ENCODE measurements at places on chromosomes 6 and 20.

DNA sequence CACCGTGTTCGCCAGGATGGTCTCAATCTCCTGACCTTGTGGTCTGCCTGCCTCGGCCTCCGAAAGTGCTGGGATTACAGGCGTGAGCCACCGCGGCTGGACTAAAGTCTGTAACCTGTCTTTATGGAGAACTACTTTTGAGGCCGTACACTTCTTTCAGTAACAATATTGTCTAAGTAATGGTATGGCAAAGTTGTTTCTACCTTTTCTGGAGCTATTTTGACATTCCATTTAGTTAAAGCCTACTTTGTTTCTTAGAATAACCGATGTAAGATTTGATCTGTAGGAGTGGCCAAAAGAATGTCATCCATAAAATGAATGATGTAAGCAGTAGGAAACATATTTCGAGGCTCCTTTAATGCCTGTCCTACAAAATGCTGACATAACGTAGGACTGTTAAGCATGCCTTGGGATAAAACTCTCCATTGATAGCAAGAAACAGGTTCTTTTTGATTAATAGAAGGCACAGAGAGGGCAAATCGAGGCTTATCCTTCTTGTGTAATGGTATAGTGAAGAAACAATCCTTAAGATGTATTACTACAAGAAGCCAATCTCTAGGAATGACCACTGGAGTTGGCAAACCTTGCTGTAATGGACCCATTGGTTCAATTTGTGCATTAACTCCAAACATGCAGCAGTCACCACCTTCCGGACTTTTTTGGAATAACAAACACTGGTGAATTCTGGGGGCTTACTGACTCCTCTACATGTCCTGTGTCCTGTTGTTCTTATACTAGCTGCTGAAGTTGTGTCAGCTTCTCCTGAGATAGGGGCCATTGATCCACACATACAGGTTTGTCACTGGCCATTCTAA lies 35.9 kb downstream of the HLA-DRA start:
- DNase-seq = no peak

- peak; percentile 34 for DNase-seq
Observed at GRCh38 chr20:60055740-60056139, 97.5 kb downstream of the CDH26 start.

GRCh38 chr6:40755046-40755681 lies 168.0 kb upstream of the LRFN2 start:
- DNase-seq = peak; percentile 63

GRCh38 chr6:56744528-56744927 lies 101.8 kb upstream of the DST start:
- no peak for DNase-seq

- DNase-seq = no peak
Observed at GRCh38 chr20:63959699-63960075, 3.5 kb upstream of the UCKL1 start.

- DNase-seq = peak; percentile 32
Observed at GRCh38 chr20:31839782-31840487, 5.5 kb downstream of the FOXS1 start.

DNA sequence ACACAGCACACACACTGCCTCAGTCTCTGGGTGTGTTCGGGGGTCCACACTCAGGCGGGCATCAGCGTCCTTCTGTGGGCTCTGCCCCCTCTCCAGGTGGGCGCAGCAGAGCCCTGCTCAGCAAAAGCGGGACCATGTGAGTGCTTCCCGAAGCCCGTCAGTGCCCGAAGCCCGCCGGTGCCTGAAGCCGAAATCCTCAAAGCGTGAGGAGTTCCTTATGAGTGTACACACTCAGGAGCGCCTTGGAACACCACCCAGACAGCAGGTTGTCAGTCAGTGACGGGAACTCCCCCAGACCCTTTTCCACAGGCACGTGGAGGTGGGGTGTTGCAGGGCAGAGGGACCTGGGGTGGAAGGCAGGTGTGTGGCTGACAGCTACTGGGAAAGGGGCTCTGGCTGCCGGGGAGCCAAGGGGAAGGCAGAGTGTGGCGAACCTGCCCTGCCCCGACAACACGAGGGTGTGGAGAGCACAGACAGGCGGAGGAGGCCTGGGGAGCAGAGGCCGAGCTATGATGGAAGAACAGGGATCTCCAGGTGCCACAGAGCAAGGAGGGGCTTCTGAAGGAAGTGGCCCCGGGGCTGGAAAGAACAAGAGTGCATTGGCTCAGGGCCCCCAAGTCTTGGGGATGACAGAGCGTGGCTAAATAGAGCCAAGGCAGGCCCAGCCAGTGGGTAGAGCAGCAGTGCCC lies 87.7 kb downstream of the RAMACL start:
- no peak for DNase-seq

GRCh38 chr6:135419162-135419561 lies 78.4 kb downstream of the AHI1 start:
- peak; percentile 82 for DNase-seq

DNA sequence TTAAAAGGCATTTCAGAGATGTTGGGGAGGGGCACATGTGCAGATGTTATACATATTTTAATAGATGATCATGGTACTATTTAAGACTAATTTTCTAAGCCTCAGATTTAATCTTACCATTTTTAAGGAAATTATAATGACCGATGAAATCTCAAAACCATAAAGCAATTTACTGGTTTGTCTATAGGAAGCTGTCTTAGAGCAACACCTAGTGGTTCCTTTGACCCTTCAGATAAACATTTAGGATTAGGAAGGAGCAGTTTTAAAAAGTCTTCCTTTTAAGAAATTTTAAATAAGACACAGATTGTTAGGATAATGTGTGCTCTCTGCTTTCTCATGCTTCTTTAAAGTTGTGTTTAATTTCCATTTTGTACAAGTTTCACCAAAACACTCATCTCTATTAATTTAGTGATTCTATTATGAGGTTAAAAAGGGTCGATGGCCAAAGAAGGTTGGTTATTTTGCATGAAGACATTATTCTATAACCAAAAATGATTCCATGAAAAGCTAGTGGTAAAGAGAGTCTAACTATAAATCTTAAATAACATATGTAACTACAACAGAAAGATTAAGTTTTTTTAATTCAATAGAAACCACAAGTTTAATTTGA lies 376.4 kb downstream of the HACE1 start:
- DNase-seq = peak; percentile 15

DNA sequence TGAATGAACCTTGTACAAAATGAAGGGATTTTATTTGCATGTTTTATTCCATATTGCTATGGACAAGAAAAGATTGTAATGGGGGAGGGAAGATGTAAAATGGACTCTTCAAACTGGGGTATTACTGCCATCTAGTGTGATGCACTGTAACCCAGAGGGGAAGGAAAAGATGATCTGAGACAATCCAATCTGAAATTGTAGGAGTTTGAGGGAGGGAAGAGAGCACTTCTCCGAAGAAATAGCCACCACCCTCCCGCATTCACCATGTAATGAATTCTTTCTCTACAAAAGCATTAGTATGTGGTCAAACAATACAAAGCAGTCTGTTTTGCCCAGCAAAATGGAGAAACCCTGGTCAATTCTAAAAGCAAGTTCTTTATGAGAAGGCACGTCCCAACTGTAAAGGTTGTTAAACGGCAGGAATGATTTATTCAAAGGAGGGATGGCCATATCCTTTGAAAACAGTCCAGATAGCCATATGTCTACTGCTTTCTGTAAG lies 679.5 kb upstream of the NRSN1 start:
- peak; percentile 67 for DNase-seq

DNA sequence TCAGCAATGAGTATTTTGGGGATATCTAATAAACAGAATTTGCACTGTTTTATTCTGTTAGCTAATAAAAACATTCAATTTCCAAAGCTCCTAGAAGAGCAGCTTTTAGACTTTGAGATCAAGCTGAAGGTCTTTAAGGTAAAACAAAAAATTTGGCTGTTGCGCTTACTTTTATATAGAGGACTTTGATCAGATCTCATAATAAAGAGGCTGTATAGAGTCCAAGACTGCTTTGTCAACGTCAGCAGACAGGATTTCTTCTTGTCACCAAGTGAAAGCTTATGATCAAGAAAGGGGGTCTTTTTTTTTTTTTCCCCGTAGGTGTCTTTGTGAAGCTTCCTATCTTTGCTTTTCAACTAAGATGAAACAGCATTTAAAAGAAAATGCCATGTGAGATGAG lies 556.5 kb upstream of the SLC35B3 start:
- no peak for DNase-seq

- DNase-seq = no peak
Observed at GRCh38 chr6:146253691-146254090, 224.8 kb downstream of the GRM1 start.

DNA sequence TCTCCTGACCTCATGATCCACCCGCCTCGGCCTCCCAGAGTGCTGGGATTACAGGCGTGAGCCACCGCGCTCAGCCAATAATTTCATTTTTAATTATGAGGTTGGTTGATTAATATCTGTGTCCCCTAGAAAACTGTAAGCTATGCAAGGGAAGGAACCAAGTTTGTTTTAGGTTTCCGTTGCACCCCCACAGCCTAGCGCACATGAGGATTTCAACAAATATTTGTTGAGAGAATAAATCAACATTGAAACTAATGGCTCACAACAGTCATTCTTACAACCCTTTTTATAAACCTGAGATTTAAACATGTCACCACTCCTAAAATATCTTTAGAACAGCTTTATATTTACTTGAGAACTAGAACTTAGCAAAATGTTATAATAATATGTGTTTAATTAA lies 114.0 kb upstream of the CARMIL1 start:
- no peak for DNase-seq

GRCh38 chr6:111427341-111428116 lies 55.5 kb downstream of the REV3L start:
- DNase-seq = peak; percentile 87

DNA sequence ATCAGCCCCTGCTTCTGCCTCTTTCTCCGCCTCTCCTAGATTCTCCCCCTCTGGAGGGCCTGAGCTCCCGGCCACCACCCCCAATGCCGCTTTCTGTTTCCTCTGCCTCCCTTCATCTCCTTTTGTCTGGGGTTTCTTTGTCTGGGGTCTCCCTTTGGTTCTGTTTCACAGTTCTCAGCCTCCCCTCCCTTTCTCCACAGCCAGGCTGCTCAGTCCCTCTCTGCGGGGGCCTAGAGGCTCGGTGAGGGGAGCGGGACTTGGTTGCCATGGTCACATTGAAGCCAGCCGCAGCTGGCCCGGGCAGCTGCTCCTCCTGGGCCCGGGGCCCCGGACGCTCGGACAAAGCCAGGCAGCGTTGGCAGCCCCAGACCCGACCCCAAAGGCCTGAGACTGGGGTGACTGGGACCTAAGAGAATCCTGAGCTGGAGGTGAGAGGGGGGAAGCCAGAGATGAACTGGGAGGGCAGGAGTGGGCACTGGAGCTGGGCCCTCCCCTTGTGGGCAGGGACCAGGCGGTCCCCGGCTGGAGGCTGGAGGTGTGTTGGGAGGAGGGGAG lies 3.5 kb upstream of the DDR1 start:
- DNase-seq = no peak

DNA sequence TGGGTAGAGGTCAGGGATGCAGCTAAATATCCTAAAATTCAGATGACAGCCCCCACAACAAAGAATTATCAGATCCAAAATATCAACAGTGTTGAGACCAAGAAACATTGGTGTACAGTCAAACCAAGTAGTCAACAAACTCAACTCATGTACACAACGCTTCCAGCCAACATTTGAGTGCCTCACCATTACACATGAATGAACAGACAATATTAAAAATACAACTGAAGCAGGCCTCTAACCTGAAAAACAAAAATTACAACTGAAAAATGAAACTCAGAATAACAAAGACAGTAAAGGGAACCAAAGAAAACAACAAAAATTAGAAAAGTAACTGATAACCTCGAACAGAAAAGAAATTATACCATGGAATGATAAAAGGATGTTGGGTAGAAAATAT lies 46.2 kb downstream of the HACE1 start:
- no peak for DNase-seq

DNA sequence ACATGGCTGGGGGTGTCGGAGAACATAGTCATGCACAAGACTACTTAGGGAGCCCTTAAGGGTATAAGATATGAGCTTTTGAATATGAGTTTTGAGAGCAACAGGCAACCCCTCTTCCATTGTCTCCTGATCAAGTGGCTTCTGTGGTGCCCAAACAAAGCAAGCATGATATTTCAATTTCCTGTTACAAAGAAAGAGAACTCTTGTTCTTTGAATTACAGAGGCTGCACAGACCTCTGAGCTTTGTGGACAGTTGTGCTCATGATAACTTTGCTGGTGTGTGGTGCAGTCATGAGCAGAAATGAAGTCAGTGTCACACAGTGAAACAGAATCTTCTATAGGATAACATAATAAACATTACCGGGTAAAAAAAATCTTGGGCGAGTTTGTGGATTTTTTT lies 66.8 kb upstream of the THEMIS start:
- DNase-seq = no peak

GRCh38 chr20:50193199-50193835 lies 2.7 kb downstream of the CEBPB start:
- peak; percentile 73 for DNase-seq

DNA sequence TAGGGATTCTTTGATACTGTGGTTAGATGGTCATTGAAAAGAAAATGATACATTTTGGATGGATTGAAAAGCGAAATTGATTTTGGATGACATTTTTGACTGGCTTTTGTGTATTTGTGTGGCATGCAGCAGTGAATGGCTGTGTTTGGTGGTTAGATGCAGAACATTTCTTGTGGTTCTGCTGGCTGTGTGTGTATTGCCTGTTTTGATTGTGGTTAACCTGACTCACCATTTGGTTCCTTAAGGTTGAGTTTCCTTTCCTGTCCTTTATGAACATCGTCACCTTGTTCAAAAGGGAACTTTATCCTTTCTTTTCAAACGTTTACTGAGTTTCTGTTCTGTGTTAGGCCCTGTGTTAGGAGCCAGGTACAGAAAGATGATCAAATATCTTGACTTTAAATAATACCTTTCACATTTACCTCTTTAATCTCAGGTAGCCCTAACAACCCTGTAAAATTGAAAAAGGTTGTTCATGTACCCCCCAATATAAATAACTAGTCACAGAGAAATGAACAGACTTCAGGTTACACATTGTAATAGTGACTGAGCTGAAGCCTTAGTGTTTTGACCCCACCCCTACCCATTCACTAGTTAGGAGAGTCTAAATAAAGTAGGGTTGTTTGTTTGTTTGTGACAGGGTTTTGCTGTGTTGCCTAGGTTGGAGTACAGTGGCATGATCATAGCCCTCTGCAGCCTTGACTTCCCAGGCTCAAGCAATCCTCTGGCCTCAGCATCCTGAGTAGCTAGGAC lies 23.8 kb downstream of the ANKS1A start:
- peak; percentile 62 for DNase-seq

- no peak for DNase-seq
Observed at GRCh38 chr6:152318278-152318677, 318.9 kb downstream of the SYNE1 start.

GRCh38 chr20:199996-200395 lies 10.5 kb upstream of the DEFB128 start:
- DNase-seq = no peak

DNA sequence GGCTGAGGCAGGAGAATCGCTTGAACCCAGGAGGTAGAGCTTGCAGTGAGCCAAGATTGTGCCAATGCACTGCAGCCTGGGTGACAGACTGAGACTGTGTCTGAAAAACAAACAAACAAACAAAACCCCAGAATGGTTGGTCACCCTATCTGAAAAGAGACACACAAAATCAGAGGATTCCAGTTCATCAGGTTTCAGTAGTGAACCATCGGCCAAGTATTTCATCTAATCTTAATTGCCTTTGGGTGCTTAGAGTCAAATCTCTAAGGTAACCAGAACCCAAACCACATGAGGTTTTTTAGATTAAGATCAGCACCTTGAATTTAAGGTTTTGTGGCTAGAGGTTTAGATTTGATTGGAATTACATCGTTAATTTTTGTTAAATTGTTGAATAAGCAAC lies 8.3 kb upstream of the ZBTB2 start:
- no peak for DNase-seq

All from fibroblast of skin of back (primary cell).